Type B pancreatic cell (in vitro differentiated cells): ENCODE measurements at places on chromosomes 6 and 20. TPM values are rescaled to one million over a fixed set of nuclear protein-coding genes. Genes with fewer than 3 reads are reported as not detected.

TSPO2 gene
- total RNA-seq = not detected in 2 replicates

DNA sequence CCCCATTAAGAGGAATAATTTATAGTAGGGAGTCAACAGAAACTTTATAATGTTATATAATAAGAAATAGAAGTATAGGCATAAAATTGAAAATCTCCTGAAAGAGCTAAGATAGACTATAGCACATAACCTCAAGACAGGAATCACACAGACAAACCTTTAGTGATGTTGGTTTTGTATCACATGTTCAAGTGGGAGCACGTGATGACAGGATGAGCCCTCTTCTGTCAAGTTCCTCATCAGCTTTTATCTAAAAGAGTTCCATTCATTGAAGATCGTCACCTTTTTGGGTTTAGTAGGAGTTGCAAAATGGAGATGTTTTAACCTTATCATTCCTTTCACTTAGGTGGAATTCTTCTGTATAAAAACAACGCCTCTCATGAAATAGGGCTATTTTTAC is 127.0 kb downstream of the MCHR2 start:
- no peak overlapping the region for H3K27ac ChIP-seq
- no peaks in the 10 kb centered on the region for H3K4me1 ChIP-seq
- no peaks in the 10 kb centered on the region for H3K36me3 ChIP-seq
- DNase-seq = no peak
- H3K27me3 ChIP-seq = peaks cover 45% of the 10 kb centered on the region

GRCh38 chr6:166814390-166814789 is 142.0 kb downstream of the RNASET2 start:
- peaks cover 4% of the 10 kb centered on the region for H3K27me3 ChIP-seq
- H3K27ac ChIP-seq = no peak overlapping the region
- no peaks in the 10 kb centered on the region for H3K4me1 ChIP-seq
- DNase-seq = no peak

NKAIN4 gene
- total RNA-seq = 6.5 and 10.2 TPM in 2 replicates

DNA sequence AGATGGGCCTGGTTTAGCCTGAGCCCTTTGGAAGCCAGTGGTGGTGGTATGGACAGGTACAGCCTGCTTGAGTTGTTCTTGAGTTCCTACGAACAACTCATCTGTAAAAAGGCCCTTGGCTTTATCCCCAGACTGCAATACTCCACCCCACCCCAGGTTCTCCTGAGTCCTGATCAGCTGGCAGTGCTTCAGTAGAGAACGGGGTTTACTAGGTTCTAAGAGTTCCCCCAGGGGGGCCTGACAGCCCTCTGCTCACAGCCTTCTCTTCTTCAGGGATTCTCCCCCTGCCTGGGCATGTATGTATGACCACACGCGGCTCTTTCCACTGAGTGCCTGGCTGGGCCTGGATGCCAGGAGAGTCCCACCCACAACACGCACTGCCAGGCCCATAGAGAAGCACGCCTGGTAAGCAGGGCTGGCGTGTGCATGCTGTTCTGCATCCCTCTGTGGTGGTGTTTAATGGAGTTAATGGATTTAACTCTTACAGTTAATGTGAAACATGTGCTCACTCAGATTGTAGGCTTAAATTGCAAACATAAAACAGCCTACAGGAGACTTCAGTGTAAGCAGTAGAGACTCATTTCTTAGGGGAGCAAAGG is 44.3 kb upstream of the SLC4A11 start:
- peak overlapping the region; percentile 39 for H3K27ac ChIP-seq
- DNase-seq = no peak
- peaks cover 25% of the 10 kb centered on the region for H3K36me3 ChIP-seq

- DNase-seq = no peak
- no peak overlapping the region for H3K27ac ChIP-seq
- H3K27me3 ChIP-seq = no peaks in the 10 kb centered on the region
- H3K36me3 ChIP-seq = no peaks in the 10 kb centered on the region
- H3K4me3 ChIP-seq = no peak overlapping the region
Observed at GRCh38 chr20:57346477-57346876, 4.6 kb upstream of the RAE1 start.

DNA sequence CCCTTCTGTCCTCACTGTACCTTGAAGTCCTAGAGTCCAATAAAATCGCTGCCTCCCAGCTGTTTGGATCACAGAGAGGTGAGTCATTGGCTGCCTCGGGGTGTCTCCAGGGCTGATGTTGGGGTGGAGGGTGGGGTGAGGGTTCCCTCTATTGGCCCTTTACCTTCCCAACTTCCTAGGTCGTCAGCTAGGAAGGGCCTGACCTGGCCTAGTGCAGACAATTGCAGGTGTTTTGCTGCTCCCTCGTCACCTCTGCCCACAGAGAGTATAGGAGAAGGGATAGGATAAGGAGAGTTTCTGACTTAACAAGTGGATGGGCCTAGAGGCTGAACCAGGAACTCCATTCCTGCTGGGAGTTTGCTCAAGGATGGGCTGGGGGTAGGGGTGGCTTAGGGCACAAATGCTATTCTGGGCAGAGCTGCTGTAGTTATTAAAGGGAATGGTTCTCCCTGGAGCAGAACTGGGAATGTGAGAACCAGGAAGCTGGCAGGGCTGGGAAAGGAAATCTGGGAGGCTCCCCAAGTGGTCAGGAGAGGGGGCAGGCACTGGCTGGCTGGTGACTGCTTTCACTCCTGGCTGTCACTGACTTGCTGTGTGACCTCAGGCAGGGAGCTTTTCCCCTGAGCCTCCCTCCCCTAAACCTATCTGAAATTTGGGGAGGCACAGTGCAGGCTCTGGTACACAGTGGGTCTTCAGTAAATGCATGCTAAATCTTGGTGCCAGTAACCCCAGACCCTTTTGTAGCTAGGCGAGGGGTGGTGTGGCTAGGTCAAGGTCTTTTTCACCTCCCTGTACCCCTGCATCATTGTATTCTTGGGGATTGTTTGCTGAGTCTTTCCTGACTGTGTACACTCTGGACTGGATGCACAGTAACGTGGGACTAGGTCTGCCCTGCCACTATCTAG is 1.5 kb downstream of the TP53INP2 start:
- peak overlapping the region; percentile 100 for H3K27ac ChIP-seq
- H3K4me3 ChIP-seq = peak overlapping the region; percentile 98
- H3K36me3 ChIP-seq = peaks cover 1% of the 10 kb centered on the region

DNA sequence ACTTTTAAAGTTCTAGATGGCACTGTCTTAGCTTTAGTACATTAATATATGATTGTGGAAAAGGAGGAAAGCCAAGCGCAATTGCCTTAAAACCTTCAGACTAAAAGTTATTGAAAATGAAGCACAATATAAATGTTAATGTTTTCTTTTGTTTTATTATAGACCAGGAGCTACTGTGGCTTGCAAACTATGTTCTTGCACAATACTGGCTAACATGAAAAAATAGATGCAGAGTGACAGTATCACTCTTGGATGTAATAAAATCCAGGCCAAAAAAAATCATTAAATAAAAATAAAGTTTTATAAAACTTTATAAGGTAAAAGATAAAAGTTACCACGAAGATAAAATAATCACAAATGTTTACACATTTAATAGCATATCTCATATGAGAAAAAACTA is 18.3 kb upstream of the PLN start:
- peaks cover 5% of the 10 kb centered on the region for H3K4me1 ChIP-seq
- H3K36me3 ChIP-seq = no peaks in the 10 kb centered on the region
- H3K27ac ChIP-seq = no peak overlapping the region
- H3K4me3 ChIP-seq = no peak overlapping the region
- no peak for DNase-seq
- no peaks in the 10 kb centered on the region for H3K27me3 ChIP-seq

DNA sequence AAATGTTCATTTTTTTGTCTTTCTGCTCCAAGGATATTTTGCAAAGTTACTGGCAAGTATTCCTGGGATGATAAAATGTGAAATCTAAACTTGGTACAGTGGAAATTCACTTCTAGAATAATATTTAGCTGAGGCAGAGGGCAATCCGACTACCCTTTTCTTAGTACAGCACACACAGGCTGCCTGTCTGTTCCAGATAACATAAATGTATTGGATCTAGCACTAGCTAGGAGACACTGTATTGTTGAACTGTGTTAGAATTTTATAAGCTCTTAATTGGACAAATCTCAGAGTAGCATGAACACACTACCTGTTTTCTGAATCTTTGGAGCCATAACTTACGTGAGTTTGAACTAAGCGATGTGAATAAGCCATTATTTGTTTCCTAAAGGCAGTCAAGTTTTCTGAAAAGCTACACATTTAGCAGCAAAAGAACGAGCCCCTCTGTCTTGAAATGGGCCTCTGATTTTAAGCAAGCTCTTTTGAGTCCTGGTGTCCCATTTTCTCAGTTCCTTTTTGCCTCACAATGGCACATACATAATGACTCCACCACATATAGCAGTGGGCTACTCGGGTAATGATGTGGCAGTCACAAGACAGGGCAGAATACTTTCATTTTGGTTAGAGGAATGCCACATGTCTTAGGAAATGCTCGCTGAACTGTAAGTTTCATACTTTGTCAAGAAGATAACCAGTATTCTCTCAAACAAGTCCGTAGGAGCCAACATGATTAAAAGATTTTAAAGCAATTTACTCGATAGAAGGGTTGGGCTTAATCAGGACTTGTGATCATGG is 116.5 kb upstream of the ESR1 start:
- no peak overlapping the region for H3K4me3 ChIP-seq
- H3K27ac ChIP-seq = no peak overlapping the region
- H3K4me1 ChIP-seq = no peaks in the 10 kb centered on the region

GRCh38 chr6:4751823-4752464 is 24.3 kb upstream of the CDYL start:
- no peaks in the 10 kb centered on the region for H3K27me3 ChIP-seq
- H3K4me3 ChIP-seq = no peak overlapping the region
- no peak overlapping the region for H3K27ac ChIP-seq
- H3K4me1 ChIP-seq = no peaks in the 10 kb centered on the region
- DNase-seq = no peak
- H3K36me3 ChIP-seq = no peaks in the 10 kb centered on the region

DNA sequence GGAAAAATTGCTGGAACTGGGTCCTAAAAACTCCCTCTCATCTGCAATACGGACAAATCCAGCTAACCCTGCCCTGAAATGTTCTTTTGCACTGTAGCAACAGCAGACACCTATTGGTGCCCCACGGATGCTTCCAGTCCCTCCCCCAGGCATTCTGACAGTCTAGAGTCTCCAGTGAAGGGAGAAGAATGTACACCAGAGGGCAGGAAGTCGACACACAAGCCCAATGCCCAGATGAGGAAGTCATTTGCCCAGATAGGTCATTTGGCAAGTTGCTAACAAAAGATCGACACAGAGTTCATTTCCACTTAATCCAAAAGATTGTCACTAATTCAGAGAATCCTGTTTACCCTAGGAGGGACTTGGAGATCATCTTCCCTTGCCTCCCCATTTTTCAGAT is 293.0 kb upstream of the PRDM1 start:
- no peak overlapping the region for H3K4me3 ChIP-seq
- H3K27me3 ChIP-seq = peaks cover under 1% of the 10 kb centered on the region
- peaks cover 46% of the 10 kb centered on the region for H3K4me1 ChIP-seq
- H3K36me3 ChIP-seq = no peaks in the 10 kb centered on the region
- DNase-seq = no peak
- no peak overlapping the region for H3K27ac ChIP-seq

LRRN4 gene
- total RNA-seq = 9.9 and 12.5 TPM in 2 replicates

HLA-DPA1 gene
- total RNA-seq = 1.3 and 2.6 TPM in 2 replicates

DNA sequence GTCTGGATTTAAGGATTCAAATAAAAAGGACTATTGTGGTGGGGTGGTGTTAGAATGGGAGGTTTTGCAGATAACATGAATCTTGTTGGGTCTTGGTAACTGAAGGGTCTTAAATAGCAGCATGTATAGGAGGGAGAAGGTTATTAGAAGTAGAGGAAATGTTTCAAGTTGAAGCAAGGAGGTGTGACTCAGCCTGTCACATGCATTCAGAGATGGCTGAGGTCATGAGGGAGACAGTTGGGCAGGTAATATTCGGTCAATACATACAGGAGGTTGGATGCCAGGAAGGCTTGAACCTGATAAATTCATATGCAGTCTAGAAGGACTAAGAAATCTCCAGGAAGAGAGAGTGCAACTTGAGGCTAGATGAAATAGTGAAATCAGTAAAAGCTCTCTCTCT is 6.1 kb downstream of the KLHL31 start:
- DNase-seq = no peak
- H3K27ac ChIP-seq = no peak overlapping the region
- H3K4me3 ChIP-seq = no peak overlapping the region
- peaks cover 8% of the 10 kb centered on the region for H3K27me3 ChIP-seq
- no peaks in the 10 kb centered on the region for H3K36me3 ChIP-seq
- H3K4me1 ChIP-seq = no peaks in the 10 kb centered on the region
